ENCODE measurements at places on chromosomes 16 and 17. TPM values are rescaled to one million over a fixed set of nuclear protein-coding genes. Genes with fewer than 3 reads are reported as not detected.

GRCh38 chr17:40316571-40317344, 7.8 kb downstream of the RARA start:
- no peak overlapping the region for H3K4me3 ChIP-seq
- H3K36me3 ChIP-seq: no peaks in the 10 kb centered on the region
- H3K27ac ChIP-seq: peak overlapping the region; percentile 96
- H3K27me3 ChIP-seq: no peaks in the 10 kb centered on the region
- DNase-seq: peak; percentile 76
- H3K4me1 ChIP-seq: peaks cover 87% of the 10 kb centered on the region

- H3K27ac ChIP-seq: no peak overlapping the region
- no peaks in the 10 kb centered on the region for H3K27me3 ChIP-seq
- H3K36me3 ChIP-seq: no peaks in the 10 kb centered on the region
- no peak overlapping the region for H3K4me3 ChIP-seq
- no peaks in the 10 kb centered on the region for H3K4me1 ChIP-seq
- DNase-seq: peak; percentile 20
Observed at GRCh38 chr16:11824362-11824761, 27.0 kb downstream of the RSL1D1 start.

GRCh38 chr17:57578608-57579225, 166.4 kb downstream of the CCDC182 start:
- no peak overlapping the region for H3K4me3 ChIP-seq
- no peak overlapping the region for H3K27ac ChIP-seq
- no peak for DNase-seq
- no peaks in the 10 kb centered on the region for H3K36me3 ChIP-seq

- no peak overlapping the region for H3K4me3 ChIP-seq
- H3K27me3 ChIP-seq: no peaks in the 10 kb centered on the region
- DNase-seq: peak; percentile 99
- no peaks in the 10 kb centered on the region for H3K36me3 ChIP-seq
- peaks cover 87% of the 10 kb centered on the region for H3K4me1 ChIP-seq
Observed at GRCh38 chr17:40314584-40314956, 5.6 kb downstream of the RARA start.

ASGR1 gene
- 3.3 TPM for total RNA-seq

DNA sequence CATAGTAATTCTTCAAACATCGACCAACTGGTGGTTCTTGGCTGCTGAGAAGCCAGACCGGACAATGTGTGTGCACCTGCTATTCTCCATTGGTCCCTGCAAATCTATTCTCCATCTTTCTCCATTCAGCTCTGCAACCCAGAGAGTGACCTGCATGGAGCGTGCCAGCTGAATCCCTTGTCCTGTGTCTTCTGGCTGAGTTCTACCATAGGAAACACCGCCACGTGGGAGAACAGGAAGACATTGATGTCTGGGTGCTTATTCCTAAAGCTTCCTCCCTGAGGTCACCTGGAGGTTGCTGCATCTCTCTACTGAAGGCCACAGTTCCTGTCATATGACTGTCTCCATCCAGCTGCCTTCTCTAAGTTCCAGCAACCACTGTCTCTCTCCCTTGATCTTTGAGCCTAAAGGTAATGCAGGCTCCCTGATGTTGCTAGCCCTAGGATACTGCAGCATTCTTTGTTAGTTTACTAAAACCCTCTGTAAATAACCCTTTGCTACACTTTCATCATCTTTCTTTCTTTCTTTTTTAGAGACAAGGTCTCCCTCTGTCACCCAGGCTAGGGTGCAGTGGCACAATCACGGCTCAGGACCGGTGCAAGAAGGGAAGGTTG, 10.6 kb upstream of the SMG1 start:
- H3K27ac ChIP-seq: no peak overlapping the region
- H3K4me1 ChIP-seq: peaks cover 15% of the 10 kb centered on the region
- H3K4me3 ChIP-seq: no peak overlapping the region
- no peak for DNase-seq
- no peaks in the 10 kb centered on the region for H3K27me3 ChIP-seq
